ENCODE measurements at places on chromosomes 6 and 20.

GRCh38 chr20:10562899-10563298 is 110.9 kb downstream of the JAG1 start:
- DNase-seq, result no peak

- DNase-seq, result no peak
These were observed 24.9 kb downstream of the SLC35D3 start for GRCh38 chr6:136947037-136947436.

DNA sequence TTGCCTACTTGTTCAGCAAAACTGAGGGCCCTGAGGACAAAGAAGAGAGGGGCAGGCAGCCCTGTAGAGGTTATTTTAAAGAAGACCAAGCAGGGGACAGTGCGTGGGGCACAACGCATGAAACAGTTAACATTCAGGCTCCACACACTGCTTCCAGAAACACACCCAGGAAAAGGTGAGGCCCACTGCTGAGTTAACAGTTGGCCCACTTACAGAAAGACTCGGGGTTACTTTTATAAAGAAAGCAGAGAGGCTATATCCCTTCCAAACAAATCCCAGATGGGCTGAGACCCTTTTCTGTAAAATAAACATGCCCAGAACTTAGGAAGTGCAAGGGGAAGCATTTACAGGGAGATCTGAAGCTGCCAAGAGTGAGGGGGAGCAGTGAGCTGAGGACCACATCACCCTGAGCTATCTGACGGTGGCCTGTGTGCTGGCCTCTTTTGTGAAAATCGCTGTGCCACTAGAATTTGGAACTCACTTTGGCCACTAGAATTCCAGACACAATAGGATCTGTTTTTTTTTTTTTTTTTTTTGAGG is 49.8 kb upstream of the SSTR4 start:
- no peak for DNase-seq

GRCh38 chr20:6811262-6812035 is 44.0 kb downstream of the BMP2 start:
- DNase-seq, result no peak

- DNase-seq, result no peak
These were observed 47.2 kb downstream of the TOX2 start for GRCh38 chr20:43961541-43962471.

GRCh38 chr20:46559685-46560440 is 9.4 kb upstream of the OCSTAMP start:
- no peak for DNase-seq

GRCh38 chr20:49448917-49449316 is 33.6 kb downstream of the KCNB1 start:
- DNase-seq, result no peak

DNA sequence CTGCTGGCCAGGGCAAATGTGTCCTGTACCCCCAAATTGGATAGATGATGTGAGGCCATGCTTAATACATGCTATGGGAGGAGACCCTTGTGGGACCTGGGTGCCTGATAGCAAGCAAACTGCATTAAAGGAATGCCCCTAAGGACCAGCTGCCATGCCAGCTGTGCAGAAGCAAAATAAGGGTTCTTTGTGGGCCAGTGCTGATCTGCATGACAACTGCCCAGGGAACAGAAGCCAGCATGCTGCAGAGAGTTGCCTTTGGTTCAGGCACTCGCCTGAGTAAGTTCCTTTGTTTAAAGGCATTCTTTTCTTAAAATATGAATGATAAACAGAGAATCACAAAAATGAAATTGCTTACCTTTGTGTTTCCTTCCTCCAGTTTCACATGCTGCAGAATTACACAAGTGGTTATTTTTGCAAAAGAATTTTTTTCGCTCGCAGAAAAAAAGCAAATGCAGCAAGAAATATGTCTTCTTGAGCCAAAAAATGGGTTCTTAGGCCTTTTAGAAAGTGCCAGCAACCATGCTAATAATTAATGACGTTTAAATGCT is 6.9 kb upstream of the SYNDIG1 start:
- no peak for DNase-seq

GRCh38 chr6:115819506-115819905 is 241.2 kb downstream of the FRK start:
- no peak for DNase-seq

GRCh38 chr6:63636518-63637021 is 968 bp downstream of the PHF3 start:
- peak; percentile 59 for DNase-seq

- no peak for DNase-seq
These were observed 933.9 kb downstream of the EPHA7 start for GRCh38 chr6:92485487-92485886.

DNA sequence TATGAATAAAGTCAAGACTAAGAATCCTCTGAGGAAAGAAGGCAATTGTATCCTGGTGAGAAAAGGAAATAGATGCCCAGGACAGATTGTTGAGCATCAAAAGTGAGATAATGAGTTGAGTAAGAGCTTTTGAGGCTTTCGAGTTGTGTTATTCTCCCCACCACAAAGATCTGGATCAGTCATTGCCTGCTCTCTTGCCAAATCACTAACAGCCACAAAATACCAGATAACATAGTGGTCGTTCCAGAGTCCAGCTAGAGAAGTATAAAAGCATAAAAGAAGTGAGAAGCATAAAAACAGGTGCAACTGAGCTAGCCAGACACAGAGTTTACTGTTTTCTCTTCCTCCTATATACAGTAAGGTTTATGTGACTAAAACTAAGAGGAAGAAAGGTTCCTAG is 4.9 kb downstream of the SPINT4 start:
- no peak for DNase-seq

DNA sequence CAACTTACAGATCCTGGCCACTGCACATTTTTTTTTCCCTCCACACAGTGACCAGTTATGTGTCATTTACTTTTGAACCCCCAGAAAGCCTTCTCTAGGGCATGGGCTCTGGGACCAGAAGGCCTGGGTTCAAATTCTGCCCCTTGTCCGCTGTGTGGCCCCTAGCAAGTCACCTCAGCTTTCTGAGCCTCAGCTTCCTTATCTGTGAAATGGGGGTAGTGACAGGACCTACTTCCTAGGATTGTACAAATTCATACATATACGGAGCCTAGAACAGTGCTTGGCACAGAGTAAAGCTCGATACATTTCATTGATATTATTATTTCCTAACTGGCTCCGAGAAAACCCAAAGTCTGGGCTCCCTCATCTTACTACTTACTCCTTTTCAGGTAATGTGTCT is 1.6 kb downstream of the BPI start:
- no peak for DNase-seq

- DNase-seq, result no peak
These were observed 31.0 kb downstream of the ELOVL2 start for GRCh38 chr6:11012976-11013720.

GRCh38 chr6:45726444-45726843 is 289.2 kb downstream of the CLIC5 start:
- DNase-seq, result no peak

- DNase-seq, result no peak
These were observed 1.2 kb downstream of the FOXA2 start for GRCh38 chr20:22582964-22583772.

DNA sequence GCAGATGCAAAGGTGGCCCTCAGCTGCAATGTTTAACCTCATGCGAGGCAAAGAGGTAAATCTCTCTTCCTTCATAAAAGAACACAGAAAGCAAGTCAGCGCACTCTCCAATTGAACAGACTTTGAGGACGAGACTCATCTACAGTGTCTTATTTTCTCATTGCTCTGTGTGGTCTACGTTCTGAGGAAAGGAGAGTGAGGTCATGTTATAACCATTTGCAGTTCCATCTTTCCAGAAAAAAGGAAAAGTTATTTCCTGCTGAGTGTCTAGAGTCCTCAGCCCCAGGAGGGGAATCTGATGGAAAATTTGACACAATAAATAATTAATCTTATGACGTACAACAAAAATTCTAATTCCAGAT is 35.6 kb upstream of the THBS2 start:
- DNase-seq, result no peak
